Ureter (tissue), 1 donor: ENCODE measurements at places on chromosomes 4 and X. TPM values are rescaled to one million over a fixed set of nuclear protein-coding genes. Genes with fewer than 3 reads are reported as not detected.

DNA sequence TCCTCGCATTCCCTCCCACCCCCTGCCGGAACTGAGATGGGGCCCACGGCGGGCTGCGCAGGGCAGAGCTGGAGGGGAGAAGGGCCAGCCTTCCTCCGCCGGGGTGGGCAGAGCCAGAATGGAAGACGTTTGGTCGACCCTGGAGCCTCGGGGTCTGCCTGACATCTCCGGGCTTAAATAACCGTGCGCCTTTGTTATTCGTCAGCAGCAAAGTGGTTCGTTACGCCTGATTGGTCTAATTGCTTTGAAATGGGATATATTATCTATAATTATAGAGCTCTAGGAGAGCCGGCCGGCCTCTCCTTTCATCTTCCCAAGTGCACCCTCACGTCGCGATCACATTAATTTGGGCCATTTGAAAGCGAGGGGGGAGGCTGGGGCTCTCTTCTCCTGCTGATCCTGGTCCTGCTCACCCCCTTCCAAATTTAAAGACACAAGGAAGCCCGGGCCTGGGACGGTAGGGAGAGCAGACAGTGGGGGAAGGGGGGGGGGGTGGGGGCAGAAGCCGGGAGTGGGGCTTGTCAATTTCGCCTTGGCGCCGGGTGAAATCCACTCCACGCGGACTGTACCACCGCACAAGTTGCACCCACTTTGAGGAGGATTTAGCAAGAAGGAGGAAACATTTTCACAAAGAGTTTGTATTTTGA, 4.7 kb upstream of the MSX1 start:
- DNase-seq: no peak

DNA sequence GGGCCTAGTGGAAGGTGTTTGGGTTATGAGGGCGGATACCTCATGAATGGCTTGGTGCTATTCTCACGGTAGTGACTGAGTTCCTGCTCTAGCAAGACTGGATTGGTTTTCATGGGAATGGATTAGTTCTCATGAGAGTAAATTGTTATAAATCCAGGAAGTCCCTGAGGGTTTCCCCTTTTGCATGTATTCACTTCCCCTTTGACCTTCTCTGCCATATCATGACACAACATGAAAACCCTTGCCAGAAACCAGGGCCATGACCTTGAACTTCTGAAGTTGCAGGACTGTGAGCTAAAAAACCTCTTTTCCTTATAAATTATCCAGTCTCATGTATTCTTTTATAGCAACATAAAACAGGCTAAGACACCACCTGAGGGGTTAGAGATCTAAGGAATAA, 529.7 kb upstream of the RPS6KA3 start:
- DNase-seq: no peak

TAF7L gene
- total RNA-seq: 0.18 TPM

FAT1 gene
- total RNA-seq: 185 TPM

CENPVL1 gene
- not detected for total RNA-seq

MAGEA3 gene
- not detected for total RNA-seq

LRAT gene
- 1.1 TPM for total RNA-seq

FAM90A26 gene
- total RNA-seq: not detected
